ENCODE measurements at places on chromosomes 6 and 20. TPM values are rescaled to one million over a fixed set of nuclear protein-coding genes. Genes with fewer than 3 reads are reported as not detected.

MANEA gene
- total RNA-seq: 8.3 TPM

TMEM151B gene
- 2.4 TPM for total RNA-seq

EEF1A2 gene
- total RNA-seq: 27.4 TPM

ACSS1 gene
- 0.61 TPM for total RNA-seq

EPPIN gene
- total RNA-seq: not detected

ERVFRD-1 gene
- total RNA-seq: not detected

C6orf132 gene
- total RNA-seq: 45.1 TPM

TCP1 gene
- total RNA-seq: 412 TPM

GRCh38 chr6:87907521-87907920 is 140.1 kb upstream of the SPACA1 start:
- no peak for DNase-seq

DNA sequence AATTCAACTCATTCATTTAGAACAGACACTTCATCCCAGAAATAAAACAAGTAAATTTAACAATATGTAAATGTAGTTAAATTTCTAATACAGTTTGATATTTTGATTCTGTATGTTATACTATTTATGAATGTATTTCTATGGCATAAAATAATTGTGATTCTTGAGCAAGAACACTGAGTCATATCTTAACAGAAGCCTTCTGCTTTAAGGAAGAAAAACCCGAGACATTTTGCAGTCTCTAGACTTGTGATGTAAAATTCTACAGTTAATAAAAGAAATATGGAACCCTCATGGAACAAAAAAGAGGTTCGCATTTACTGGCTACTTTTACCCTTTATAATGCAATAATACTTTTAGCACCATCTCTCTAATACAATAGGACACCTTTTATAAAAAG is 47.9 kb upstream of the SCML4 start:
- no peak for DNase-seq

- DNase-seq: peak; percentile 91
Measured at GRCh38 chr6:32148289-32149091, 3.2 kb downstream of the PRRT1 start.

DNA sequence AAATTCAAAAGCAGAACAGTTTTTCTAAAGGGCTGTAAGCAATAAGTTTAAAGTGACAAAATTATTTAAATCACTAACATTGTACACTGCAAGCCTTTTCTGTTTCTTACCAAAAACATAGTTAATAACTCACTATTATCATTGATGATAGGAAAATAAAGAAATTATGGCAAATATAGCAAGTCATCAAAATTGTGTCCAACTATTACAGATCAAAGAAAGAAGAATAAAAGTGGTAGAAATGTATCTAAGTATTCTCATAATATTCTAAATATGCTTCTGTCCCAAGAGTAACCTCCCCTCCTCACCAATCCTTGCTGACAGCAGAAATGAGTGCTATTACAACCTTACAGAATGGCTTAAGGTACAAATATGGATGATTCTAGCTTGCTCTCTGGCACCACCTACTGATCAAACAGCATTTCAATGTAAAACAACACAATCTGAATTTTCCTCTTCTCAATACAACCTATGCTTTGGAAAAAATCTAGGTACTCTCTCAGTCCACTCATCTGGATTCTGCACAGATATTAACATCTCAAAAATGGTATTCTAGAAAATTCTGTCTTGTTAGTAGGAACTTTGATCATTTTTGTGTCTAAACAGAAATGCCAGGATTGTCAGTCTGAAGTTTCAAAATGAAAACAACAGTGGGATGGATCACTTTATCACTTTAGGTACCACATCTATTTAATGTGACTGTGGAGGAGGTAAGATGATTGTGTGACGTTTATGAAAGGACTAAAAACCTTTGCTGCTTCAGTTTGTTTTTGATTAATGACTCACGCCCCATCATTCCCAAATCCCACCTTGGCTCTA is 40.9 kb downstream of the ZFP64 start:
- no peak for DNase-seq

GRCh38 chr6:162074641-162075275 is 652.8 kb downstream of the PRKN start:
- DNase-seq: no peak

DNA sequence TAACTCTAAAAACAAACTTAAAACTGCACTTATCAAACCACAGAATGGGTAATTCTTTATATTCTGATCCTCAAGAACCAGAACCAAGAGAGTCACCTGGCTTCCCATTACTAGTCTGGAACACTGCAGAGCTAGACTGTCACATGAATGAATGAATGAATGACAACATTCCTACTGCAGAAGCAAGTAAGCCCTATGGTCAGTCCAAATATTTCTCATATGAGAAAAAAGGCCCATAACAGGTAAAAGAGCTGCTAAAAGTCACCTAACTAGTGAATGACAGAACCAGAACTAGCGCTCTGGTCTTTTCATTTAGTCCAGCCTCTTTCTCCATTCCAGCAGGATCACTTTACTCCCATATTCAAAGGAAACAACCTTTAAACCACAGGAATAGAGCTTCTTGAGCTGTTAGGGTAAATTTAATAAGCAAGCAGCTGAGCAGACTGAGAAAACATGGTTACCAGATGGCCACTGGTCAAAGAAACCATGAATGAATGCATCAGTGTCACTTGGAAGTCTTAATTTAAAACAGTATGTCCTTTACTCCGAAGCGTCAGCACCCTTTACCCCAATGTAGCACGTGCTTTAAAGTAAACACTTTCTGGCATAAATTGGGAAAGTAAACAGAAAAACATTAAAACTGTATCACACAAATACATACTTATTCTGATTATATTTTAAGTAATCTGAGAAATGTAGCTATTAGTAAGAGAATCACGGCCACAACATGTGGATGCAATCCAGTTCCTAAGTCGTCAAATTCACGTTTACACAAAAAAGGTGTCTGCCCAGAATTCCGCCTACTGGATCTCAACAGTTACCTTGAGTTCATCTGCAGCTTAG is 1.4 kb downstream of the PREP start:
- DNase-seq: no peak

- DNase-seq: no peak
Measured at GRCh38 chr6:29355603-29356002, 13.1 kb downstream of the OR5V1 start.

- no peak for DNase-seq
Measured at GRCh38 chr6:144395826-144396225, 110.7 kb downstream of the UTRN start.

DNA sequence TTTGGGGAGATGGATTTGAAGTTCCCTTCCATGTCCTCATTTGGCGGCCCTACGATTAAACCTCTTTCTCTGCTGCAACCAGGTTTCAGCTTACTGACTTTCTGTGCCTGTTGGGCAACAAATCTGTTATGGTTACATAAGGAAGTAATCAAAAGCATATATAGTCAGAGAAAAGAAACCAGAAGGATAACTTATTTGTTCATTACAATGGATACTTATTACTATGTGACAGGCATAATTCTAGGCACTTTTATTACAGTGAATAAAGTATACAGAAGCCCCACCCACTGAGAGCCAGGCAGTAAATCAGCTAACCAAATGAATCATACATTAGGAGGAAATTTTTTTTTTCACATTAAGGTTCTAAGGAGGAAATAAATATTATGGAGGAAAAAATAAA is 9.6 kb upstream of the TRIM31 start:
- DNase-seq: no peak

- DNase-seq: no peak
Measured at GRCh38 chr6:26175428-26176181, 88.4 kb downstream of the HFE start.

GRCh38 chr6:29737707-29738630 is 14.7 kb downstream of the HLA-F start:
- DNase-seq: peak; percentile 84

GRCh38 chr6:106142876-106143431 is 56.8 kb downstream of the PRDM1 start:
- no peak for DNase-seq
